ENCODE measurements at places on chromosomes 5 and 9. TPM values are rescaled to one million over a fixed set of nuclear protein-coding genes. Genes with fewer than 3 reads are reported as not detected.

The PCDHB6 gene
- total RNA-seq = not detected

GRCh38 chr5:93736284-93736683 lies 5.1 kb downstream of the POU5F2 start:
- no peaks in the 10 kb centered on the region for H3K4me1 ChIP-seq
- DNase-seq = no peak
- H3K27ac ChIP-seq = no peak overlapping the region
- peaks cover 32% of the 10 kb centered on the region for H3K36me3 ChIP-seq
- H3K27me3 ChIP-seq = no peaks in the 10 kb centered on the region
- no peak overlapping the region for H3K4me3 ChIP-seq

GRCh38 chr9:94920420-94921091 lies 194.1 kb downstream of the AOPEP start:
- no peak overlapping the region for H3K27ac ChIP-seq
- H3K4me1 ChIP-seq = no peaks in the 10 kb centered on the region
- H3K36me3 ChIP-seq = peaks cover 4% of the 10 kb centered on the region

- peaks cover 57% of the 10 kb centered on the region for H3K4me1 ChIP-seq
- H3K27me3 ChIP-seq = no peaks in the 10 kb centered on the region
- H3K27ac ChIP-seq = peak overlapping the region; percentile 96
These were observed 14.7 kb upstream of the NINJ1 start for GRCh38 chr9:93148721-93149120.

GRCh38 chr5:1820926-1821325 lies 19.7 kb downstream of the NDUFS6 start:
- H3K36me3 ChIP-seq = peaks cover 34% of the 10 kb centered on the region
- H3K4me3 ChIP-seq = no peak overlapping the region
- no peaks in the 10 kb centered on the region for H3K27me3 ChIP-seq
- no peak for DNase-seq
- H3K27ac ChIP-seq = no peak overlapping the region
- H3K4me1 ChIP-seq = no peaks in the 10 kb centered on the region

DNA sequence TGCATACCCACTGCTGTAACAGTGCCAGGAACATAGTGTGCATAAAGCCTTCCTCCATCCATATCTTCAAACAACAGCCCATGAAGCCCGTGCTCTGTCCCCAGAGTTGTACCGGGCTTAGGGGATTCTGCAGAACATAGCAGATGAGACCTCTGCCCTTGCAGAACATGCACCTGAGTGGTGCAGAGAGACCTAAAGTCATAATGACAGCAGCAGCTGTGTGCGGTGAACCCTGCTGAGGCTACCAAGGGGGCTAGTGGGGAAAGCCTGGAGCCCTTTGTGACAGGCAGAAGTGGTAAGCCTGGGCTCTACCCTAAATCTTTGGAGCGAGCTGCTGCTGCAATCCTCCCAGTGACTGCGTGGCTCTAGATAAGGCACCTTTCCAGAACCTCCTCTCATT lies 32.2 kb upstream of the BRD3 start:
- no peaks in the 10 kb centered on the region for H3K36me3 ChIP-seq
- no peak overlapping the region for H3K27ac ChIP-seq
- DNase-seq = no peak
- no peak overlapping the region for H3K4me3 ChIP-seq

The SPAAR gene
- total RNA-seq = not detected

The SEPTIN8 gene
- 24.9 TPM for total RNA-seq

The NUTM2F gene
- not detected for total RNA-seq

GRCh38 chr5:38793099-38793498 lies 52.7 kb upstream of the OSMR start:
- no peak overlapping the region for H3K4me3 ChIP-seq
- H3K4me1 ChIP-seq = peaks cover 2% of the 10 kb centered on the region
- peaks cover 17% of the 10 kb centered on the region for H3K27me3 ChIP-seq
- H3K36me3 ChIP-seq = no peaks in the 10 kb centered on the region
- DNase-seq = no peak

DNA sequence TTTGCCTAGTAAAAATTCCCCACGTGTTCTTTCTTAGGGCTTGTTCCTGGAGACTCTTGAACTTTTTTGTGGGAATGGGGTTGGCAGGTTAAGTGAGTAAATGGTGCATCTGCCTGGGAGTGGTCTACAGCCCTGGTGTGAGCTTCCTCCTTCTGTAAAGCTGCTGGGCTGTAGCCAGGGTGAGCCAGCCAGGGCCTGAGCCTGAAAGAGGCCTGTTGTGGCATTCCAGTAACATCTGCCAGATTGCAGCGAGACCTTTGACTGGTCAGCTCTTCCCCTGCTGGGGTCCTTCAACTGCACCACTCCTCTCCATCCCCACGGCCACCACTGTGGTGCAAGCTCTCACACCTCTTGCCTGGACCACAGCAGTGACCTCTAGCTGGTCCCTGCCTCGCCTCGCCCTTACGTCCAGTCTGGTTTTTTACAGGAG lies 47.5 kb downstream of the SLC22A5 start:
- H3K4me3 ChIP-seq = no peak overlapping the region
- peaks cover 83% of the 10 kb centered on the region for H3K4me1 ChIP-seq
- no peak for DNase-seq
- peaks cover 27% of the 10 kb centered on the region for H3K36me3 ChIP-seq

DNA sequence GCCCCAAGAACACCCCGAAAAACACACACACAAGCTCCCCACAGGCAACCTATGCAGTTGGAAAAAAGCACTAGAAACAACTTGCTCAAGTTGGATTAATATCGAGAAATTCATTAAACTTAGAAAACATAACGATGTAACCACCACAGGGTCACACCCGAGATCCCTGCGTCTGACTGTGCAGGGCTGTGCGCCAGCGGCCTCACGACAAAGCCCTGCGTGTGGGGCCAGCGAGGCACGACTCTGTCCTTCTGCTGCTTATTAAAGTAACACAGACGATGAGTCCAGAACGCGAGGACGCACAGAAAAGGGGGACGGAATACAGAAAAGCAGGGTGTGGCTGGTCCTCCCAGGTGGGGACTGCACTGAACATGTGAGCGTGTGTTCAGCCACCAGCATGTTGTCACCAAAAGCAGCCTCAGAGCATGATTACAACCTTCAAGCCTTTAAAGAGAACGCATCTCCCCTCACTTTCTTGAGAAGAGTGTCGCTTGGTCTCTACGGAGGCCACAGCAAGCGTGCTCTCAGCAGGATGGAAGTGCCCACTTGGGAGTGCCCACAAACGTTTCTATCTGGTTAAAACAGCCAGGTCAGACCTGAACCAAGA lies 14.4 kb downstream of the SLC12A7 start:
- peaks cover 20% of the 10 kb centered on the region for H3K4me1 ChIP-seq
- no peak overlapping the region for H3K27ac ChIP-seq
- H3K4me3 ChIP-seq = no peak overlapping the region
- DNase-seq = no peak

The BASP1 gene
- total RNA-seq = 0.94 TPM

The SLC6A3 gene
- total RNA-seq = not detected

The SPATA6L gene
- total RNA-seq = 1.4 TPM

The MYMK gene
- total RNA-seq = not detected

The NKD2 gene
- 1.4 TPM for total RNA-seq

- DNase-seq = no peak
- H3K27ac ChIP-seq = no peak overlapping the region
- H3K4me1 ChIP-seq = no peaks in the 10 kb centered on the region
- no peak overlapping the region for H3K4me3 ChIP-seq
- no peaks in the 10 kb centered on the region for H3K27me3 ChIP-seq
These were observed 442.2 kb upstream of the MPDZ start for GRCh38 chr9:13721481-13722235.

The RAD50 gene
- total RNA-seq = 39.1 TPM

The ZBTB6 gene
- 7.7 TPM for total RNA-seq

- no peak overlapping the region for H3K27ac ChIP-seq
- H3K36me3 ChIP-seq = no peaks in the 10 kb centered on the region
- H3K27me3 ChIP-seq = no peaks in the 10 kb centered on the region
- H3K4me1 ChIP-seq = no peaks in the 10 kb centered on the region
These were observed 216.9 kb downstream of the C9orf50 start for GRCh38 chr9:129403779-129404620.

The ANKDD1B gene
- total RNA-seq = not detected

- no peak overlapping the region for H3K27ac ChIP-seq
- peaks cover 40% of the 10 kb centered on the region for H3K27me3 ChIP-seq
- no peaks in the 10 kb centered on the region for H3K36me3 ChIP-seq
- no peak overlapping the region for H3K4me3 ChIP-seq
These were observed 921 bp downstream of the KCNIP1 start for GRCh38 chr5:170504616-170505266.

- H3K27ac ChIP-seq = no peak overlapping the region
- H3K4me3 ChIP-seq = no peak overlapping the region
- DNase-seq = no peak
These were observed 3.9 kb upstream of the SPATA9 start for GRCh38 chr5:95686651-95687050.

- no peak overlapping the region for H3K4me3 ChIP-seq
- no peaks in the 10 kb centered on the region for H3K4me1 ChIP-seq
- DNase-seq = no peak
- no peaks in the 10 kb centered on the region for H3K36me3 ChIP-seq
These were observed 79.9 kb downstream of the ISOC1 start for GRCh38 chr5:129174480-129174879.

- peaks cover 17% of the 10 kb centered on the region for H3K4me1 ChIP-seq
- no peaks in the 10 kb centered on the region for H3K27me3 ChIP-seq
- H3K27ac ChIP-seq = no peak overlapping the region
- peaks cover 13% of the 10 kb centered on the region for H3K36me3 ChIP-seq
- no peak for DNase-seq
These were observed 17.9 kb upstream of the RLN1 start for GRCh38 chr9:5357431-5358105.

DNA sequence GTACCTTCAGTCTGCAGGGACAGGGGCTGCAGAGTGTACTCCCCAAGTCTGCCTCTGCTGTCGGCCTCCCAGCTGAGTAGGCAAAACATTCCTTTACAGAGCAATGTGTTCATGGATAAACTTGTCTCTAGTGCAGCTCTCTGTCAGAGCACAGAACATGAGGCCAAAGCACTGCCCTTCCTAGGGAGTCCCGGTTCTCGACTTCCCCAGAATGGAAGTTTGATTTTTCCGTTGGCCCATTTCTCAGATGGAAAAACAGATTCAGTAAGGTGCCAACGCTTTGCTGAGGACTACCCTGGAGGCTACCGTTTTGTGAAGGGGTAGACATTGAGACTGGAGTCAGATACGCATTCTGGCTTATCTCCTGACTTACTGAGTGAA lies 422 bp upstream of the TRIM32 start:
- H3K27ac ChIP-seq = peak overlapping the region; percentile 54
- peaks cover 14% of the 10 kb centered on the region for H3K36me3 ChIP-seq
- no peaks in the 10 kb centered on the region for H3K27me3 ChIP-seq
- H3K4me3 ChIP-seq = peak overlapping the region; percentile 85
- peaks cover 44% of the 10 kb centered on the region for H3K4me1 ChIP-seq

The ZNG1E gene
- total RNA-seq = 30.5 TPM

GRCh38 chr9:80437091-80437640 lies 865.4 kb downstream of the TLE4 start:
- H3K4me1 ChIP-seq = no peaks in the 10 kb centered on the region
- H3K27me3 ChIP-seq = no peaks in the 10 kb centered on the region
- no peak overlapping the region for H3K27ac ChIP-seq
- no peaks in the 10 kb centered on the region for H3K36me3 ChIP-seq
- no peak overlapping the region for H3K4me3 ChIP-seq

The CDKN2B gene
- not detected for total RNA-seq

- H3K36me3 ChIP-seq = peaks cover 5% of the 10 kb centered on the region
- DNase-seq = no peak
- H3K4me1 ChIP-seq = no peaks in the 10 kb centered on the region
- peaks cover 12% of the 10 kb centered on the region for H3K27me3 ChIP-seq
These were observed 205.5 kb downstream of the CACNA1B start for GRCh38 chr9:138082918-138083636.

DNA sequence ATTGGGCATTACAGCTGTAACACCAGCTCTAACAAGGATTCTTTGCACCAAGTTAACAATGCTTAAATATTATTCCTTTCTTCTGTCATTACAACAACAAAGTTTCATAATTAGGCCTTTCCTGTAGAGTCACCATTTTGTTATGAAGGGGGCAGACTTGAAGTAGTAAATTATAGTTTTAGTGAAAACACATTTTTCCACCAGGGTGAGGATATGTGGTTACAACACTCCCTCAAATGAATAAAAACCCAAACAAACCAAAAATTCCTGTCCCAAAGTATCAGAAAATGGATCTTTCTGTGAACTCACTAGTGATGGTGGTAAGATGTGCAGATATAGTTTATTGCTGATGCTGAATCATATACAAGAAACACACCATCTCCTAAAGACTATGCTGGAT lies 250.5 kb upstream of the TUT7 start:
- H3K27me3 ChIP-seq = peaks cover 10% of the 10 kb centered on the region
- no peak overlapping the region for H3K27ac ChIP-seq
- no peak for DNase-seq
- no peaks in the 10 kb centered on the region for H3K36me3 ChIP-seq

DNA sequence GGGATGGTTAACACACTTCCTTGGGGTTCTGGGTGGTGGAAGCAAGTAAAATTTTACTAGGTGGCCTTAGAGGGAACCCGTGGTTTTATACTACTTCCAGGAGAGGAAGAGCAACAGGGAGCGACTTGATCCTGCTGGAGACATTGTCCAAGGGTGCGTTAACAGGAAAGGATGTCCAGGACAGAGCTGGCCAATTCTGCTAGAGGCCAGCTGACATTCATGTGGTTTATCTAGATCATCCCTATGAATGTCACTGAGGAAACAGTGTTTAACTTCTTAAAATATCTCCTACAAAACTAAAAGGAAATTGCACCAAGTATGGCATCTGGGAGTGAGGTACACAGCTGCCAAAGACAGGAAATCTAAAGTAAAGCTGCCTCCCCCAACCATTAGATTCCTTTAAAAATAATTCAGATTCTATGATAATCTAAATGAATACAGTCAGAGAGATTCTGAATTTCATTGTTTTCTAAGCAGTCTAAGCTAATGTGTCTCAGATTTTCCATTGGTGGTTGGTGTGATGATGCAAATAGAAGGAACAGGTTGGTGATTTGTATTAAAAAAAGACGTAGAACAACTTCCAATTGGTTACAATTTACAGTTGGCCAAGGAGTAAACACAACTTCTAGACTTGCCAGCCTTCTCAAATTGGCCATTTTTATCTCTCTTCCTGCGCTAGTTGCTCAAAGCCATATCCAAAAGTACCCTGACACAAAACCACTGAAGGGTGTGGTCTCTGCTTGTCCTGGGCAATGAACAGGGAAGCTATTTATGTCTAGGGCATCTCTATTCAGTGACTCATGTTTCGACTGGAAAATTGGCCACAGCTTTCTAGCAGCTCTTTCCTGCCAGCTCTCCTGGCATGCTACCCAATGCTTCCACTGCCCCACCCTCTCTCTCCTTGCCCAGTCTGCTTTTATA lies 574.7 kb upstream of the MEF2C start:
- no peaks in the 10 kb centered on the region for H3K4me1 ChIP-seq
- no peak overlapping the region for H3K27ac ChIP-seq
- no peaks in the 10 kb centered on the region for H3K36me3 ChIP-seq
- no peak overlapping the region for H3K4me3 ChIP-seq
- H3K27me3 ChIP-seq = no peaks in the 10 kb centered on the region

The PTGES gene
- total RNA-seq = 0.31 TPM

DNA sequence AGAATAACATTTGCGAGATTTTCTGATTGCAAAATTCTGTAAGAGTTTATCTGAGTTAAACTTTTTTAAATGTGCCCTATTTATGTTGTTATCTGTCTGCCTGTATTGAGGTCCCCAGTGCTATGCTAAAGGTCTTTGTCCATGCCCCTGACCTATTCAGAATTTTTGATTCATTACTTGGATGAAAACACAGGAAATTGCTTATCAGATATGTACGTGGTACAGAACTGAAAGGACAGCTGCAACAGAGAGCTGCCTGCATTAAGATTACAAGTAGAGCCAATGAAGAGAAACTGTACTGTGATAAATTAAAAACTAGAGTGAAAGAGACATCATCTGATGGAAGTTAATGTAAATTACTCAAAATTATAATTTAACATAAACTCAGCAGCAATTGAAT lies 408.8 kb downstream of the ADGRV1 start:
- H3K27ac ChIP-seq = no peak overlapping the region
- no peak for DNase-seq
- H3K27me3 ChIP-seq = peaks cover 35% of the 10 kb centered on the region
- peaks cover 3% of the 10 kb centered on the region for H3K4me1 ChIP-seq
- H3K36me3 ChIP-seq = no peaks in the 10 kb centered on the region

All from activated naive CD4-positive, alpha-beta T cell treated with anti-CD3 and anti-CD28 coated beads for 36 hours (primary cell).